Esophagus muscularis mucosa (tissue), 4 donors: ENCODE measurements at places on chromosomes 3 and 15.

DNA sequence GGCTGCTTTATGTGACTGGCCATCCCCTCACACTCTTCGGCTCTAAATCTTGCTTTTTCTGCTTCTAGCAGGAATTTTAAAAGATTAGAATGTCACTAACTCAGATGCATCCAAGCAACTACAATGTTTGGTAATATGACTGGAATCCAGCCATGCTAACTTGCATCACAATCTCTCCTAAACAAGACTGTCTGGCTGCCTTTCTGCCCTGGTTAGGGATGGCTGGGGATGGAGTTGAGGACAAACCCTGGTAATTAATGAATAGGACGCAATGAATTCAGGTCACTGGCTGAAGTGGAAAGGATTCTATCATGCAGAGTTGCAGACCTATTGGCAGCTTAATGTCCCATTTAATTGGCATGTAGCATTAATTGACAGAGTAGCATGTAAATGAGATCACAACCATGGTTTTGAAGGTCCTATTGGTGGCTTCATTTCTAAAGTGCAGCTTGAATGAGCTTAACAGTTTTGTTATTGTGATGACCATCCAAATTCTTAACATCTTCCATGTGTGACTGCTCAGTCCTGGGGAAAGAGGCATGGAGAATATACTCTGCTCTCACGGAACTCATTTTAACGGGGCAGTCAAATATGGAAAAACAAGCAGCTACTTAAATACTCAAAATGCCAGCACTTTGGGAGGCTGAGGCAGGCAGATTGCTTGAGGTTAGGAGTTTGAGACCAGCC, 21.7 kb downstream of the NMNAT3 start:
- no peak for DNase-seq

DNA sequence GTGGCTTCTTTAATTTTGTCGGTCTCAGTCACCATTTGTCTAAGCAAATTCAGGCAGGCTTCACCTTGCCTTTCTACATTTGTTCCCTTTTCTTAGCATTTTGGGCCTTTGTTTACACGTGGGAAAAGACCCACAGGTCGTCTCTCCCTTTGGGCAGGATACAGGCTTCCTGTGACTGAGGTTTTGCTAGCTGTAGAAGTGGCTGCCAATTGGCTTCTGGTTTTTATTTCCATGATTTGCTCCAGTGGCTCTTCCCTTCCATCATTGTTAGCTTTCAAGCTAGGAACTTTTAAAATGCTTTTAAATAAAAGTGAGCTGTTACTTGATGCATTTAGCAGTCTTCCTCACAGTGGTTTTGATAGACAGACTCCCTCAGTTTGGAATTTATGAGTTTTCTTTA, 37.3 kb downstream of the MLH1 start:
- DNase-seq: no peak

DNA sequence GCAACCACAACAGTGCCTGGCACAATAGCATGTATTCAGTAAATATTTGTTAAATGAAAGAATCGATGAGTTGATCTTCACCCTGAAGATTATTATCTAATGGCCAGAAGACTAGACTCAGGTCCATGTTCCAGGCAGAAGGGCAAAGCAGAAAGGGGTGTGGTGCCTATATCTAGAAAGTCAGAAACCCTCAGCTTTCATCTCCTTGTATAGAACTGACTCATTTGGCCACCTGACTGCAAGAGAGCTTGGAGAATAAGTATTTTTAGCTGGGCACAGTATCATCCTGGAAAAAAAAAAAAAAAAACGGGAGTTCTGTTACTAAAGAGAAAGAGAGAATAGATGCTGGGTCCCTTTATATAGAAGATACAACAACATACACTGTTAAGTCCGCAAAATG, 69.7 kb upstream of the SPRED1 start:
- no peak for DNase-seq

GRCh38 chr3:129756871-129757270, 136.6 kb downstream of the TMCC1 start:
- no peak for DNase-seq

- no peak for DNase-seq
Observed at GRCh38 chr3:105933871-105934270, 65.1 kb upstream of the CBLB start.
